ENCODE measurements at places on chromosomes 11 and 22.
A peak's percentile ranks its signal among the peaks of the same experiment; 100 is the strongest.

DNA sequence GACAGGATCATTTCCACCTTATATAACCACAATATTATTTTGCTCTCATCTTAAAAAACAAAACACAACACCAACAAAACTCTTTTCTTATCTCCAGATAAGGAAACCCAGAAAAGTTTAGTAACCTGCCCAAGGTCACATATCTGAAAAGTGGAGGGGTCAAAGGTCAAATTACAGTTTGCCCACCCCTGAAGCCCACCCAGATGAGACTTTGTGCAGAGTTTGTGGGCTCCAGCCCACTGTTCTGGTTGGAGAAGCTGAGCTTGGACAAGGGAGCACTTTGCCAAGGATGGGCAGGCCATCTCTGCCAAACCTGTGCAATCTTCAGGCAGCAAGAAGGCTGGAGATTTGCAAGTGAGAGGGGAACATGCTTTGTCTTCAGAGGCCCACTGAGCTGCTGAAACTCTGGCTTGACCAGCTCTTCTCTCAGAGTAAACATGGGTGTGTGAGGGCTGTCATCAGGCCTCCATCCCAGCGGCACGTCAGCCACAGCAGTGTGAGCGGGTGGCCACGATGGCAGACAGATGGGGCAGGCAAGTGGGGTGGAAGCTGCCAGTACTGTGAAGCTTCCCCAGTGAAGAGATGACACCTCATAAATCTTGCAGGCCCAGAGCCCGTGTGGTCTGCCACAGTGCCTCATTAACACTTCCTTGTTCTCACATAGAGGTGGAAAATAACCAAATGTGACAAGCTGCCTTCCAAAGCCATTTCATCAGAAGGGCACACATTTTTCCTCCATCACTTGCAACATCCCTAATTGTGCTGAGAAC is 111.8 kb downstream of the CCDC81 start:
- peak; percentile 18 for DNase-seq

DNA sequence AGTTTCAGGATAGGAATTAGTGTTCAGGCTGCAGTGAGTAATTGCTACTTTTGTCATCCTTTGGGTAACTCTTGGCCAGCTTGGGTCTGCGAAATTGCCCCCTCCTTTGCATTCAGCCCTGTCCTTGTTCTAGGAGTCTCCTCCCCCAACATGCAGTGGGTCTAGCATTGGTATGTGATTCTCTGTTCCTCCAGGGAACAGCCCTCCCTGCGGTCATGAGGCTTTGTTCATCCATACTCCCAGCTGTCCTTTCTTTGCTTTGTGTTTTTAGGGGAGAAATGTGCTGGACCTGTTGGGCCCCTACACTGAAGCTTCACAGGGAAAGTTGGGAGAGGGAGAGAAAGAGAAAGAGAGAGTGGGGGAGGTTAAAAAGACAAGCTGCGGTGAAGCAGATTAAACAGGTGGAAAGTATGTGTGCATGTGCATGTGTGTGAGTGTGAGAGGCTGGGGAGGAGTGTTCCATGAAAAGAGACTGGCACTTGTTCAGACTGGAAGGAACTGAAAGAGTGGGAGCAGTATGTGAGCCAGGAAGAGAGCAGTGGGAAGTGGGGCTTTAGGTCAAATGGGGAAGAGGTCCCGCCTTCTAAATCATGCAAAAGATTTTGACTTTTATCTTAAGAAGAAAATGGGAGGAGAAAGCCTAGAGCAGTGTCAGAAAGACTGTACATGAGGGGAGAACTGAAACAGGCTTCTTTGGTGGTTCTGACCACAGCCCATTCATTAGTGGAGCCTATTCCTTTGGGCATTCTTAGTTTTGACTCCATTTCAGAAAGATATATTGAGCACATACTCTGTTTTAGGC is 17.9 kb upstream of the SESN3 start:
- DNase-seq = no peak

- DNase-seq = no peak
These were observed 25.1 kb upstream of the PAMR1 start for GRCh38 chr11:35550374-35551036.

DNA sequence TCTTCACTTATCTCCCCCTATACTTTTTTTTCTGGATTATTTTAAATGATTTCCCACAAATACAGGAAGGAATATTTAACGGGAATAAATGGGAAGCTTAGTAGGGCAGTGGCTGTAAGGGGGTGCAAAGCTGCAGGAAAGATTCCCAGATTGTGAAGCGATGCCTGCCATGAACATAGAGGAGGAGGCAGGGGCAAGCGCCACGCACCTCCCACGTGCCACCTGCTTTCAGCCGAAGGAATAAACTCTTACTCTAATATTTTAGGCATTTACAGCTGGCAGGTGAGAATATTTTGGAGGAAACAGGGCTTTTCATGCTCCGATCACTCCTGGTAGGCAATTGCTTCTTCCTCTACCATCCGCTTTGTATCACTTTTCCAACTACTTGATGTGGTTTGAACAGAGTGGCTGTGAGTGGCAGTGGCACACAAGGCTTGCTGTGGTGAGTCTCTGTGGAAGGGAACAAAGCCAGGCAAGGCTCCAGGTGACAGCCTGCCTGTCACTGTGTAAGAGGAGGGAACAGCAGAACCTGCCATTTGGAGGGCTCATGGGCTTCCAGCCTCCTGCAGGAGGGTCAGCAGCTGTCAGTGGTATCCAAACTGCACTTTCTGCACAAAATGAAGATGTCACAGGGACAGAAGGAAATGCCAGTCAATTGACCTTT is 54.5 kb upstream of the PLET1 start:
- DNase-seq = no peak

- no peak for DNase-seq
These were observed 13.5 kb downstream of the KCNC1 start for GRCh38 chr11:17748044-17748443.

DNA sequence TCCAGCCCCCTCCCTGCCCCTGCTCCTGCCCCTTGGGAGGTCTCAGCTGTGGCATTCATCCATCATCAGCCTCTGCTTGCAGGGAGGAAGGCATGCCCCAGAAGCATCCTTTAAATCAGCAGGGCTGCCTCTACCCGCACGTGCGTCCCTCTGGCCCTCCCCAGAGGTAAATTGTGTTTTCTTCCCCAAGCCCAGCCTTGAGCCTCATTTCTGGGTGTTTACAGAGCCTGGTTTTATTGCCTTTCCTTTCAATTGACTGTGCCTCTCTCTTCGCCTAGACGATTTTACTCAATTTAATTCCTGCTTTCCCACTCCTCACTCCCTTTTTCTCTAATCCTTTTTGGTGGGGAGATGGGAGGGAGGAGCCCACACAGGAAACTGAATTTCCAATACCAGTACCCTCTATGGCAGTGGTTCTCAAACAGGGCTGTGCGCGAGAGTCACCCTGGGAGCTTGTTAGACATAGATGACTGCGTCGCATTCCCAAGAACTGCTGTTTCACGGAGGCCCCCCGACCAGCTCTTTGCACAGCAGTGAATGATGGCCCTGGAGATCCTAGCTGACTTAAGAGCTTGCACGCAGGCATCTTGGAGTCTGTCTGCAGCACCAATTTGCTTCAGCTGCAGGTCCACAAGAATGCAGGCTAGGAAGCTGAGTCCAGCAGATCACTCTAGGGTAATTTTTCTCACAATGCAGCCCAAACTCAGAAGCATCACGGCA is 15.1 kb upstream of the OAF start:
- no peak for DNase-seq

All from stimulated activated CD8-positive, alpha-beta memory T cell treated with anti-CD3 and anti-CD28 coated beads, Interleukin-4, amount 100 ng/mL, for 4 hours (primary cell).